ENCODE measurements at places on chromosomes 1 and 21.

DNA sequence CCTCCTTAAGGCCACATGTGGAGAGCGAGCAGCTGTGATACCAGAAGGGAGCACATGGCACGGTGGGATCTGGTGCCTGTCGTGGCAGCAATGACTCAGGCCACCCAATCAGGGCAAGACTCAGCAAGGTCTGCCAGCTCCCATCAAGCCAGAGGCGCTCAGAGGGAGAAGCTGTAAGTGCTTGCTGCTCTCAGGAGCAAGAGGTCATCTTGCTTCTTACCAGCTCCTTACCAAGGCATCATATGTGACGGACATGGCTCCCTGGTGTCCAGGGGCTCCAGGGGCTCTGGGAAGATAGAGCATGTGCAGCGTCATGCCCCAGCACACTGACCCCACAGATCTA is 72.9 kb downstream of the ITPKB start:
- DNase-seq: no peak

DNA sequence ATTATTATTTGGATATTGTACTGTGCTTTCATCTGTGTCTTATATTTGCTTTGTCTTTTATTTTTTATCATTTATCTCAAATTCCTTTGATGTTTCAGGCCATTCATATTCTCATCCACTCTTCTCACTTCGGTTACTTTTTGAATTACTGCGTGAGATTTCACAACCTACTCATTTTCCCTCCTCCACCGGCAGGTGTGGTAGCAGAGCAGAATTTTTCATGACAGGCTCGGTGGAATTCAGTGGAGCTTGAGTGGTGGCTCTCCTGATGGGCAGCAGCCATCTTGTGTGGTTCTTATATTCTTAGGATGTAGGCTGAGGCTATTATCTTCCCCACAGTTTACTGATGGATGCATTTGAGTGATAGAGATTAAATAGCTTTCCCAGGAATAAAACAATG is 92.3 kb upstream of the IVNS1ABP start:
- DNase-seq: no peak

DNA sequence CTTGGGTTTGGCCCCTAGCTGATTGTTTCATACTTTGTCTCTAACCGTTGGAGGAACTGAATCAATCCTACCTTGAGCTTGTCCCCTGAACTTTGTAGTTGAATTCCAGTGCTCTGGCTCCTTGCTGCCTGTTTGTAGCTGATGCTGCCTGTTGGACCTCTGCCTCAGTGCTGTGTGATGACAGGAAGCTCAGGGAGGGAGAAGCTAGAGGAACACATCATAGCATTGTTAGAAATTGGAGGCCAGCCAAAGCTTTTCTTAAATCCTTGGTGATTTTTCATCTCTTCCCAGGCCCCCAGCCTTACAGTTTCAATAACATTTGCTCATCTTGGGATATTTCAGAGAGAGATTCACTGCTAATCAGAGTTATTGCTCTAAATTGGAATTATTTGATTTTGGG is 34.0 kb downstream of the MACF1 start:
- DNase-seq: no peak

DNA sequence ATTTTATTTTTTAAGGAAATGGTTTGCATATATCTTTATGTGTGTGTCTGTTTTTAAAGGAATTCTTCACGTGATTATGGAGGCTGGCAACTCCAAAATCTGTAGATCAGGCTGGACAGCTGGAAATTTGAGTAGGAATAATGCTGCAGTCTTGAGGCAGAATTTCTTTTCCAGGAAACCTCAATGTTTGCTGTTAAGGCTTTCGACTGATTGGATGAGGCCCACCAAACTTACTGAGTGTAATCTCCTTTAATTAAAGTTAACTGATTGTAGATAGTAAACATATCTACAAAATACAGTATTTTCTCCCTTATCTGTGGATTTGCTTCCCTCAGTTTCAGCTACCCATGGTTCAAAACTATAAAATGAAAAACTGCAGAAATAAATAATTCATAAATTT is 883.1 kb downstream of the TTLL7 start:
- DNase-seq: no peak

DNA sequence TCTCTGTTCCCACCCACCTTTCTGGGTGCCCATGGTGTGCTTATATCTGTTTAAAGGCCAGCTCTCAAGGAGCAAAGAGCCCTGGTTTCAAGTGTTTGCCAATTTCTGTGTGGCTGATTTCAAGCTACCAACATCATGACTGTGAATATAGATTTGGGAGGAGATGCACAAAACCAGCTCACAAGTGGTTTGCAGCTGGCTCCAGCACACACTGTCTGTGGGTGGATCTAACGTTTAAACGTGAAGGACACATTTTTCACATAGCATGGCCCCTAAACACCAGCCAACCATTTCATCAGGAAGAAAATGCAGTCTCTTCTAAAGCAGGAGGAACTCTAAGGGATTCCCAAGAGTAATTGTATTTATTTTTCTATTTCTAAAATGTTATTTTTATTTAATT is 65.2 kb downstream of the FCRL5 start:
- no peak for DNase-seq

DNA sequence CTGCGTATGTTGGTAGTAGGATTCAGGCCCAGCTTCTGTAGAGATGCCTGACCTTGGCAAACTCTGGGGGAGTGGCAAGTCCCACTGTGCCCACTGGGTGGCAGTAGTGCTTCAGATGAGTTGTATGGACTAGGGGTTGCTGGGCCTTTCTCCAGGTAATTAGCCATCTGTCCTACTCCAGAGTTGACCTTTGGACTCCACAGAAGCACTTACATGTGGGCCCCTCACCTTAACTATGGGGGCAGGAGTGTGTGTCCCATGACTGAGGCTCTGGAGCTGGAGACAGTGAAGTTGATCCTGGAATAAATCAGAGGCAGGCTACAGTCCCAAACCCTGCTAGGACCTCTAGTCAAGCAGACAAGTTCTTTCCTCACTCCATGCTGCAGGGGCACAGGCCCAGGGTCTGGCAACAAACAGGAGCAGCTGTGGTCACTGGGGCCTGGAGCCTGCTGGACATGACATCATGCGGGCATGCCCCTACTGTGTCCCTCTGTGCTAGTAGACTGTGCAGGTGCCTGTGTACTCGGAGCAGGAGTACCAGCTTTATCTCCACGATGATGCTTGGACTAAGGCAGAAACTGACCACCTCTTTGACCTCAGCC is 4.6 kb downstream of the DMAP1 start:
- DNase-seq: no peak

DNA sequence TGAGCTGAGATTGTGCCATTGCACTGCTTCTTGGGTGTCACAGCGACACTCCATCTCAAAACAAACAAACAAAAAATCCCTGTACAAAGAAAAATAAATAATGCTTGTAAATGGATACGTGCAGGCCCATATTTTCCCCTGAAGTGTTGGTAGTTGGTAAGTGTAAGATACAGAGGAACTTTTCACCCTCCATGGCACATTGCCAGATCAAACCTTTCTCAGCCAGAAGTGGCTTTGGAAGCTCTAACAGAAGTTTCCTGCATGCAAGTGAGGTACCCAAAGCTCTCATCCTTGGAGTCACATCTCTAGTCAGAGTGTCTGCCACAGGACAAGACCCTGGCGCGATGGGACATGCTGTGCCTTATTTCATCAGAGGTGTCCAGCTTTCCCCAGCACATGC is 7.3 kb downstream of the NDUFV3 start:
- no peak for DNase-seq

DNA sequence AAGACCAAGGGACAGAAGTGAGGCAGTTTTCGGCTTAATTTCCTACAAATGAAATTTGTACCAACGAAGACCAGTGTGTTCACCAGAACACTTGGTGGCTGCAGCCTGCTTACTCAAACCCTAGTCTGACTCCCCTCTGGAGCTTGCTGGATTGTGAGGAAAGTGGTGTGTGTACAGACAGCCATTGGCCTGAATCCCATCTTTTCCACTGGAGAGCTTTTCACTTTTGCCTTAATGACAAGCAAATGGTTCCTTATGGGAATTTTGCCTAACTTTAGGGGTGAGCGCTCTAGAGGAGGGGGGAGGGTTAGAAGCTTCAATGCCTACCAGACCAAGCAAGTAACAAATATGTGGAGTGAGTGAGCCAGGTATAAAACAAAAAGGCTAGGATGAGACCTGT is 17.3 kb downstream of the METTL13 start:
- no peak for DNase-seq

GRCh38 chr1:936348-937264 is 12.9 kb downstream of the SAMD11 start:
- DNase-seq: no peak

GRCh38 chr1:234897390-234897749 is 231.3 kb downstream of the TOMM20 start:
- DNase-seq: no peak

- no peak for DNase-seq
Observed at GRCh38 chr21:24289539-24289938, 1317.7 kb downstream of the MRPL39 start.

DNA sequence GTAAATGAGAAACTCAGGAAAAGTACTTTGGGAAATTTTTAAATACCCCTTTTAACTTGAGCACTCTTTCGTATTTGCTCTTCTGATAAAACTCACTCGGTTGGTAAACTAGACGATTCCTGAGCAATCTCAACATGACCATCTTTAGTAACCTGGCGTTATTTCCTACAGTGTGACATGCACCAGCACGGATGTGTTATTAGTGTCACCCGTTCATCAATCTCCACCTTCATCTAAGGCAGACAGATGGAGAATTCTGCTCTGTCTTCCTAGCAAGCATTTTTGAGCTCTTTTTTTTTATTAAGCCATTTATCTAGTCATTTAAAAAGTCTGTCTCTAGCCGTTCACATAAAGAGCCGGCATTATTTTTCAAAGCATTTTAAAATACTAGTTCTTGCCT is 155.2 kb downstream of the DISP1 start:
- no peak for DNase-seq

DNA sequence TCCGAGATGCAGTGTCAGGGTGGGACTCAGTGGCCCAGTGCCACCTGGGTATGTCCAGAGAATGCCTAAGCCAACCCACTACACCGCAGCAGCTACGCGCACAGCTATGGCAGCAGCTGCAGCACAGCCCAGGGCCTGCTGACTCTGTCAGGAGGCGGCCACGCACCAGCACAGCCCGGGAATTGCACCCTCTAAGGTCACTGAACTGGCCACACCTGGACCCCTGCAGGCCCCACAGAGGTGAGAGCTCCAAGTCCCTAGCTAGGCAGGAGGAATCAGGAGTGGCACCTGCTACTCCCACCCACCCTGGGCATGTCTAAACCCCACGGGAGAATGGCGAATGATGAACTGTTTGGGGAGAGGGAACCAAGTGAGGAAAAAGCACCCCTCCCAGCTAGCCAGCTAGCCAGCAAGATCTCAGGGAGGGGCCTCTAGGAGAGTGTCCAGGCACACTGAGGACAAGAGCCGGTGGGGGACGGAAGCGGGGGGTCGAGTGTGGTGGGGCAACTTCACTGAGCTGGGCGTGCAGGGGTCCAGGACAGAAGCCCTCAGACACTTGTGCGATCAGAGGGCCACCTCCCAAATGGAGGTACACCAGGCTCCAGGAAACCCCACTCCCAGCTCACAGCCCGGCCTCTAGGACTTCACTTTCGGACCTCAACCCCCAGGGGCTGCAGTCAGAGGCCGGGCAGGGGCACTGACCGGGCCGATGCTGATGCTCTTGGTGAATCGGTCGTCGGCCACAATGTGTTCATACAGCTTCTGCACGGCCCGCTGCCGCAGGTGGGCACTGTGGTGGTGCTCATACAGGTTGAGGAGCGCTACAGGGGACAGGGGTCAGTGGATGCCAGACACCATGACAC is 13.9 kb downstream of the LSS start:
- DNase-seq: no peak

DNA sequence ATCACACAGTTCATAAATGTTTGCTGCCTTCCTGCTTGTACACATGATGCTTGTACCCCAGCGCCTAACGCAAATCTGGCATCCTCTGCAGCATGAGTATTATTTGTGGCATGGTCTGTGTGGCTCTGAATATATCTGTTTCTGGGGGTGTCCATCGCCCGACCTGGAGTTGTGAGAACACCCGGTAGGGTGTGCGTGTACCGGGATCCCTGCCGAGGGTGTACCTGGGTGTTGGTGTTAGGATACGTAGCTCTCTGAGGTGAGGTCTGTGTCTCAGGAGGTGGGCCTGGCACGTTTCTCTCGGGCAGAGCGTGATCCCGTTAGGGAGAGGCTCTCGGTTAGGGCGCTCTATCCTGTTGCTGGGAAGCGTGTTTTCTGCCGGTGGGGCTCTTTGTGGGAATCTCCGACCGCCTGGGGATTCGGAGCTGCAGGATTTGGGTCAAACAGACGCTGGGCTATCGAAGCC is 10.4 kb upstream of the CDC20 start:
- DNase-seq: no peak

DNA sequence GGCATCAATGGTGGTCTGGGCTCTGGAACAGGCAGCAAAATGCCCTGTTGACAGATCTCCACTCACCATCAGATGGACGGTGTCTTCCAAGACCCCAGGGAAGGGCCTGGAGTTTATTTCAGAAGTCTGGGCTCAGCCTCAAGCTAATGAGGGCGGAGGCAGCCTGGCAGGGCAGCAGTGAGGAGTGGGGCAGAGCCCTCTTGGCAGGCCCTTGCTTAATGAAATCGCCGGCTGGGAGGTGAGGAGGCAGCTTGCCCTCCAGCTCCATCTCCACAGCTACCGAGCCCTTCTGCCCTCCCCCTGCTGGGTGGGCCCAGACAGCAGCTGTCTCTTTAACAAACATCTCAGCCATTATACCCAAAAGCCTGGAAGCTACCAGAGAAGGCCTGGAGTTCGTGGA is 22.0 kb upstream of the GRIK3 start:
- DNase-seq: no peak

DNA sequence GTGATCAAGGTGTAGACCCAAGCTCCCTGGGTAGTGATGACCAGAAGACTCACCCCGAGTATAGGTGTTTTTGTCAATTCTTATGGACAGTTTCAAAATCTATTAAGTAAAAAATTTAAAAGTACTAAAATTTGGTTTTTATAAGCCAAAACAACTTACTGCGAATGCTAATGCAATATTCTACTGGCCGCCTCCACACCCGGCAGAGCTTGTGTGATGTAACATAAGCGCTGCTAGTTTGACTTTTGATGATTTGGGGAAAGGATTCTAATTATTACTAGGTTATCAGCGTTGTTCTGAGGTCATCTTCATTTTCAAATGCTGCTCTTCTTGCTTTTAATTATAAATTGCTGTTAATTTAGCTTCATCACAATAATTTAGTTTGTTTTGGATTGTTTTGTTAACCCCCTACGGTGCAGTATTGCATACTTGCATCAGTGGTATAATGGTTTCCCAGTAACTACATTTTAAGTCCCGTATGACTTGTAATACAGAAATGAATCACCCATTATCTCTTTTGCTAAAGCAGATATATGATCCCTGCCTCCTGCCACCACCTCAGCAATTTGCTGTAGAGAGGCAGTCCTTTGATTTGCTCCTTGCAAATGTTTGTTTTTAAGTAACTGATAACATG is 178.0 kb downstream of the SDCCAG8 start:
- DNase-seq: no peak

- no peak for DNase-seq
Observed at GRCh38 chr1:247605286-247605685, at the start of gene OR2G3. Gene OR2G3 (plus strand): TSS chr1:247605586. CDS start chr1:247605586, 0 bp downstream.
